ENCODE measurements at places on chromosomes 5 and 9.
A peak's percentile ranks its signal among the peaks of the same experiment; 100 is the strongest.

DNA sequence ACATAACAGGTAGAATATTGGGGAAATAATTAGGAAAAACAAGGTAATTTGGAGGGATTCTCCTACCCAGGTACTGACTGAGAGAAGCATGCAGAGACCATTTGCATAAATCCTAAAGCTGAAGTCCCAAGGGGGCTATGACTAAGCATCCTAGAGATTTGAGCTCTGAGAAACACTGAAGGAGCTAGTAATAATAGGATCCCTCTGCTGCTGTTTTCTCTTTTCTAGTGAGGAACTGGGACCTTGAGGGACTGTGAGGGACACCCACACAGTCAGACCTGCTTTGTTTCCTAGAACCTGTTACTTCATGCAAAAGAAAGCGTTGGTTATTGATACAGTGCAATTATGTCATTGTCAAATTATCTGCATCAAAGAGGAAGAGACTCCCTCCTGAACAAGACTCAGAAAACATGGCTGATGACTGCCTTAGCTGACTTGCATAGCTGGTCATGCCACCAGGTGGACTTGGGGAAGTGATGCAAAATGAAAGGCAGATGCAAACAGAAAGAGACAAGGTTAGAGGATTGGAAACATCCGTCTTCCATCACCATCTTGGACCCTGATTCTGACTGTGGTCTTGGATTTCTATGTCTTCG is 335.4 kb downstream of the NTRK2 start:
- no peak for DNase-seq

DNA sequence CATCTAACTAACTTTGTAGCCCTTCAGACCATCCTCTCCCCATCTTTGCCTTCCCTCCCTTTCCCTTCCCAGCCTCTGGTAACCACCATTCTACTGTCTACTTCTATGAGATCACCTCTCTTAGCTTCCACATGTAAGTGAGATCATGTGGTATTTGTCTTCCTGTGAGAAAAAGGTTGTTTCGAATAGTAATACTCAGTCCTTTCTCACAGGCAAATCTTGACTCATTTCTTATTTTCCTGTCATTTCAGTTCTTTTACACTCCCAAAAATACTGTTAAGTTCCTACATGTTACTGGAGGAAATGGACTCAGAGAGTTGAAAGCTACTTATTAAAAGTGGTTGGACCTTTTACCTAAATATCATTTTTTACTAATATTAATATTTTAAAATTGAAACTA is 82.1 kb downstream of the SLF1 start:
- no peak for DNase-seq

GRCh38 chr5:34685485-34686165 is 29.5 kb downstream of the RAI14 start:
- DNase-seq, result no peak

GRCh38 chr5:41747708-41748107 is 122.5 kb downstream of the OXCT1 start:
- DNase-seq, result no peak

DNA sequence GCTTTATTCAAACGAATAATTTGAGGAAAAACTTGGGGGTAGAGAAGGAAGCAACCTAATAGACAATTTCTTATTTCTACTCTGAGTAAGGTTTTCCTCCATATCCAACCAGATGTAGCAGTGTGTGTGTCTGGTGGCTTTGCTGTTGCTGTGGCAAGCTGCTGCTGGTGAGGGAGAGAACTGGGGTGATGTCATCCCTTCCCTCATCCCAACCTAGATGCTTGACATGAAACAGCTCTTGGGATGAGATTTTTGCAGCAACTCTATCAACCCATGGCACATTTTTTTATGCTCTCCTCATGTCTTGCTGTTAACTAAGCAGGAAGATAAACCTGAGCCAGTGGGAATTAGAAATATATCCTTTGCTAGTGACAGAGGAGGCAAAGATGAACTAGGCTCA is 135.8 kb downstream of the PCSK1 start:
- no peak for DNase-seq

DNA sequence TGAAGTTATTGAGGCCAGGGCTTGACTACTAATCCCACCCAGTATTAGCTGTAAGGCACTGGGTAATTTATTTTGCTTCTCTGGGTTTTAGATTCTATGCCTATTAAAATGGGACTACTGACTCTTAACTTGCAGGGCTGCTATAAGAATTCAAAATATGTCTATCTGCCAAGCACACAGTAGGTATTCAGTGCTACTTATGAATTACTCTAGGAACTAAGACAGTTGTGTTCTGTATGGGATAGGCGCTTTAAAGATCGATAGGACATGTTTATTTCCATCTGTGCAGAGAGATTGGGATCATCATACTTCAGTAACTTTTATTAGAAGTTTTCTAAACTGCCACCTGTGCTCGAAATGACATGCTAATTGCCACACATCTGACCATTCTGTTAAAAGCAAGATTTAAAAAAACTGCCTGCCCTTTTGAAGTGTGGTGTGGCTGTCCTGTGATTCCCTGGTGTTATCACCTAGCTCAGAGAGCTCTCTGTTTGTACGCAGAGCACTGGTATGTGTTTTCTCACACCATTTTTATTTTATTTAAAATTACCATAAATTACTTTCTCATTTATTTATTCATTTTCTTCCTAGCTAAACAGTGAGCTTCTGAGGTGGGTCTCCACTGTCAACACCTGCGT is 58.7 kb downstream of the FYB1 start:
- DNase-seq, result no peak

DNA sequence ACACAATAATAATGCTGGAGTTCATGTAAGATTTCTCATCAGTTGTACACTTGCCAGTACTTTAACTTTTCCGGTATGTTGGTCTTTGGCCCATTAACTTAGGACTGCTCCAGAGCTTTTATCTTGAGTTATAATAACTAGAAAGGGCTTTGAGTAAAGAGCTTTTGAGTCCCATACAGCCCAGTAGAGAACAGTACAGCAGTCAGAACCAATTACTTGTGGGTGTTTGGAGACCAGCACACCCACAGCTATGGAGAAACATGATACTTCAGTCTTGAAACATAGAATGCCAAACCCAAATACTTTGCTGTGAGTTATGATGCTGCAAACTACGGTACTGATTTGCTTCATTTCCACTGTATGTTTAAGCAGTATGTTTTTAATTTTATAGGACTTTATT is 374.3 kb downstream of the CCDC171 start:
- DNase-seq, result no peak

DNA sequence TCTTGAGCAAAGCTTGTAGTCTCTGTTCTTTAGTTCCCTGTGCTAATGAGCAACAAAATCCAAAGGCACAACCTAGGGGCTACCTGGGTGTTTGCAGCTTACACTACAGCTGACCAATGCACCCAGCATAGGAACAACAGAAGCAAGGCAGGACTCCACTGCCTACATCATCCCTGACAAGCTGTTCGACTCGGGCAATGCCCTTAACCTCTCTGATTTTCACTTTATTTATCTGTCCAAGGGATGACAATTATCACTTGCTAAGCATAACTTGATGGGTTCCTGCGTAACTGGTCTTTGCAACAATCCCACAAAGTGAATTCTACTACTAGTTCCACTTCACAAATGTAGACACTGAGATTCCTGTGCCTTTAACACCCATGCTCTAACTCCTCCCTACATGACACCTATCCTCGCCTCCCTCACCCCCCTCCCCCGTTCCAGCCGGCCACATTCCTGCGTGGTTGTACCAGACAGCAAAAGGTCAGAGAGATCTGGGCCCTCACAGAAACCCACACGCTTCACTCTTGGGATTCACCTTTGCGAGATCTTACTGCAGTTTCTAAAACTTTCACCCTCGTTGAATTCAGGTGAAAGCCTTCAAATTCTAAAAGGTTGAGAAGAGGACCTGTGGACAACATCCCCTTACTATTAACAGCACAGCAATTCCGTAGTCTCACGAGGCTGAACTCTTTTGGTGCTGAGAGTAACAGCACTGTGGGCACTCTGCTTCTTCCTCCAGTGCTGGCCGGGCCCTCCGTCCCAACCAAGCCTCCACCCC is 995 bp downstream of the IPPK start:
- peak; percentile 48 for DNase-seq

DNA sequence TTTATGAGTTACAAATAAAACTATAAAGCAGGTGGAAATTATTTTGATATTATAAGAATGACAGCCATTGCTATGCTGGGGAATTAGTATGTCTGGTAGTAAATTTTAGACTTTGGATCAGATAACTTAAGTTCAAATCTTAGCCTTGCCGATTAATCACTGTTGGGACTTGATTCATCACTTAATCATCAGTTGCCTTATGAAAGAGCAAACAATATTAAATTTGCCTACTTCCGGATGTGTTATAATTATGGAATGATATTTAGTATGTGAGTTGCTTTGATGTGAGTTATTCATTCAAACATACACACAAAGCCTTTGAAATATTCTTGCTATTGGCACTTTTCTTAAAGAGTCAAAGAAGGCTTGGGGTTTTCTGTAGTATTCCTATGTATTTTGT is 717.7 kb downstream of the BRINP1 start:
- no peak for DNase-seq

All from activated naive CD4-positive, alpha-beta T cell treated with anti-CD3 and anti-CD28 coated beads for 36 hours (primary cell).